NCI-H1417 treated with DMSO at 0.1 percent for 48 hours (cell line): ENCODE measurements at places on chromosomes 7 and 10.

DNA sequence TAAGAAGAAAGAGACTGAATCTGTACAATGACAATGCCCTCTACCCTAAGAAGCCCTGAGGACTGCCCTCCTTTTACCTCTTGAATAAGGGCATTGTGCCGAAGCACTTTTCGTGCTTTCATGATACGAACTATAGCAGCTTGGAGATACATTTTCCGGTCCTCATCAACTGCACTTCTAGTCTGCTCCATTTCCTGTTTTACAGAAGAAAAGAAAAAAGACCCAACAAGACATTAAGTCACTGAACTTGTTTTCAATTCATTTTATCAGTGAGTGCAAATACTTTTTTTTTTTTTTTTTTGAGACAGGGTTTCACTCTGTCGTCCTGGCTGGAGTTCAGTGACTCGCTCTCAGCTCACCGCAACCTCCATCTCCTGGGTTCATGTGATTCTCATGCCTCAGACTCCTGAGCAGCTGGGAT is 78.4 kb downstream of the CUL2 start:
- DNase-seq = no peak

GRCh38 chr7:139635526-139636302 is 112.2 kb downstream of the CLEC2L start:
- no peak for DNase-seq

DNA sequence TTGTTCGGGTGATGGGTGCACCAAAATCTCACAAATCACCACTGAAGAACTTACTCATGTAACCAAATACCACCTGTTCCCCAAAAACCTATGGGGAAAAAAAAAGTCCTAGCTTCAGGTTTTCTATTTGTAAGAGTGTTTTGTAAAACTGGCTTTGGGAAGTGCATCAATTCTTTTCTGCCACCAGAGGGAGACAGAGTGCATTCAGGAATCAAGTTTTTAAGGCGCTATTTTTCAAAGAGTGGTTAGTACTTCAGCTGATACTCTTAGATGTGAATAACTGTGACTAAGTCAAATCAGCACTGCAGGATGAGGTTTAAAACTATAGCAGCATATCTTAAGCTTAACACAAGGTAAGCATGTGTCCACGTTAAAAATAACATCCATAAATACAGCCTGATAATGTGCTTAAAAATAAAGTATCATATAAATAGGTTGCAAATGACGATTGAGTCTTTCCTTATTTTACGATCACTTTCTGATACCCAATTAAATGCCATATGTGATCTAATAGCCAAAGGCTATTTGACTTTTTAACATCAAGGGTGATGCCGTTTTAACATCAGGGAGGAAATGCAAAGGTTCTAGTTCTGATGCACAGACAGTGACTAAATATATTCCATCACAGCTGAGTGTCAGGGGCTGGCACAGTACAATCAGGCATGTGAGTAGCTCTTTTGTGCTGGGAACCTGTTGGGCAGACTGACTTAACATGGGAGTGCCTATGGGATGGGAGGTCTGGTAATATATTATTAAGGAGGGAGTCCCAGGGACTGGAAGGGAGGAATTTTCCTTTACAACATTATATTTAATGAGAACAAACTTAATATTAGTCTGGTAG is 10.6 kb upstream of the LYZL2 start:
- DNase-seq = no peak

GRCh38 chr7:128076796-128077271 is 45.6 kb upstream of the LRRC4 start:
- peak; percentile 8 for DNase-seq

- DNase-seq = no peak
Observed at GRCh38 chr10:62471711-62472110, 97.5 kb downstream of the ZNF365 start.

GRCh38 chr7:95433952-95434556 is 774 bp downstream of the PON2 start:
- no peak for DNase-seq

DNA sequence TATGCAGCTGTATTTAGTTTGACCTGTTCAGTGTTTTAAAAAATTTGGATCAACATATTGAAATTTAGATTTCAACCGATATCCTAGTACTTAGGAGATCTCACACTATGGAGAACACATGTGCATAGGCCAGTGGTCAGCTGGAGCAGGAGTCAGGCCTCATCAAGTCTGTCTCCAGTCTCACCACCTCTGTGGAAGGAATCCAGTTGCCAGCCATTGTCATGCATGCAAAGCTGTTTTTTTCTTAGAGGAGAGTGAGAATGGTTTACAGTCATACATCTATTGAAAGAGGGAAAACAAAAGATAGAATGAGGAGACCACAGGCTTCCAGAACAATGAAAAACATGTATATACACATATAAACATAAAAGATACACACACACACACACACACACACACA is 7.6 kb upstream of the CLEC5A start:
- no peak for DNase-seq

- no peak for DNase-seq
Observed at GRCh38 chr7:28276298-28276697, 95.7 kb upstream of the JAZF1 start.

- peak; percentile 65 for DNase-seq
Observed at GRCh38 chr7:25565949-25566348, 337.7 kb upstream of the NPVF start.

GRCh38 chr10:69446229-69446628 is 5.0 kb upstream of the TSPAN15 start:
- no peak for DNase-seq

DNA sequence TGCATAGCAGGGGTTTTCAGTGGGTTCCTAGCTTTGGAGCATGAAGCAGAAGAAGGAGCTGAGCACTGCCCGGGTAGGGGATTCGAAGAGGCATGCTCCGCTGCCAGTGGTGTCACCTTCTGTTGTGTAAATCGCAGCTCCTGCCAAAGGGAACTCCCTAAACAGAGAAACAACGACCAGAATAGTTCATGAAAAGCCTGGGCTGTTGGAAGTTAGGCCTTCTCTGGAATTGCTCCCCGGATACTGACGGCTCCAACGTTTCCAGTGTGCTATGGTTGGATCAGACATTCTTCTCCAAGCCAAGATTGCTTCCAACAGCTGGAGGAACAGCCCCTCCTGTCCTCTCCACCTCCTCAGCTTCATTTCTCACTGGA is 546.0 kb upstream of the FZD8 start:
- no peak for DNase-seq

DNA sequence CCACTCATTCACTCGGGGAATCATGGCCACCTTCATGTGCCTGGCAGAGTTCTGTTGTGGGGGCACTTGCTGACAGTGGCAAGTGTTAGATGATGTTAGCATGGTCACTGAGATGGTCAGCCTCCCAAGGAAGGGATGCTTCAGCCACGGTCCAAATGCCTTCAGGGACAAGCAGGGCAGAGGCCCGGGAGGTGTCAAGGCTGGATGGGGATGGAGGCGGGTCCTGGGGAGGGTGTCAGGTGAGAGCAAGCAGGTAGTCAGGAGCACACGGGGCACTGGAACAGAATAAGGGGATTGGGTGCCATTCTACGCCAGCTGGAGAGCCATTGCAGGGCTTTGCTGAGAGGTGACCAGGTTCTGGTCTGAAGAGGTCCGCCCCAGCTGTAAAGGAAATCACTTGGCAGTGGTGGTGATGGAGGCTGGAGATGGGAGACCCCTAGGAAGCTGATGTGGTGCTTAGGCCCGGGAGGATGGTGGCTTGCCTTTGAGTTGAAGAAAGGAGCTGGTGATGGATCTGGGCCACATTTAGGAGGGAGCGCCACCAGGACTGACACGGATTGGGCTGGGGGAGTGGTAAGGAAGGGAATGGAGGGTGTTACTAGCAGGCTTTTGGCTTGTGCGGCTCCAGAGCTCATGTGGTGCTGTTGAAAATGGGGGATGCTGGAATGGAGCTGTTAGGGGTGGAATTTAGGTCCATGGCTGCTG is 24.1 kb downstream of the AGAP3 start:
- no peak for DNase-seq

DNA sequence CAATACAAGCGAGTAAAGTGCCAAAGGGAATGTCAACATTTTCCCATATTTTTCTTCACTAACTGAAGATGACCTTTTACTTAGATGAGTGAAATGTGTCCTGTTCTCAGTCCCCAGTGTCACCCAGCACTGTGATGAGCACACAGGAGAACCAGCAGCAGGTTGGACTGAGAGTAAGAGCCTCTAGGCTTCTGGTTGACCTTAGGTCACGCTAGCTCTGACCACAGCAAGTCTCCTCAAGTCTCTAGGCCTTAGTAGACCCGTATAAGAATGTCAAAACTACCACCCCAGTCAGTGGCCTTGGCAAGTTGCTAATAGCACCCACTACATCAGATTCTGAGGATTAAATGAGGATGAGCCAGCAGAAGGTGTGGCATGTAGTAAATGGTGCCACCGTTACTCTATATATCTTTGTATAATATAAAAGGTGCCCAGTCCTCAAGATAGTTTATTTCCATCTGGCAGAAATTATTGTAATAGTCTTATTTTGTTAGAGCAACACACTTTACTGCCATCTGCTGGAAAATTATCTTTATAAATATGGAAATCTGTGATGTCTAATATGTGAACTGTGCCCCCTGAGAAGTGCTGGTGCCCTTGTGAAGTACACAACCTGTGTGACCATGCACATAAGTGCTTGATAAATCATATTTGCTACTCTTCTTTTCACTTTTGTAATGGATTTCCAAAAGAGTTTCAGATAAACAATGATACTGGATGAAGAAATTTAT is 75.7 kb downstream of the SPAG6 start:
- no peak for DNase-seq

- no peak for DNase-seq
Observed at GRCh38 chr7:134371536-134371935, 54.8 kb upstream of the SLC35B4 start.

DNA sequence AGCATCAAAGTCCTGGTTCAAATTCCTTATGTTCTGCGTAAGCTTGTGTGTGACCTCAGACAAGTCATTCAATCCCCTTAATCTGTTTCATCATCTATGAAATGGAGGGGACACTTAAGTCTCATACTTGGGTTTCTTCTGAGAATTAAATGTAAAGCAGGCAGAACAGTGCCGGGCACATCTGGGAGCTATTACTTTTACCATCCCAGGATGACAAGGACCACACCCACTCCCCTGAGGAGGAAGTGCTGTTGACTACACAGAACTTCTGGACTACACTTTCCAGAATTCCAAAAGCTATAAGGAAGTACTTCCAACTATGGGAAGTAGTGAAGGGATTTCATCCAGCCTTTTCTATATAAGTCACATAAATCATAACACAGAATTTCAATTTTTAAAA is 294.9 kb downstream of the IPMK start:
- no peak for DNase-seq

GRCh38 chr10:114681542-114681941 is 23.5 kb upstream of the ABLIM1 start:
- no peak for DNase-seq
